ENCODE measurements at places on chromosomes 4 and X.

DNA sequence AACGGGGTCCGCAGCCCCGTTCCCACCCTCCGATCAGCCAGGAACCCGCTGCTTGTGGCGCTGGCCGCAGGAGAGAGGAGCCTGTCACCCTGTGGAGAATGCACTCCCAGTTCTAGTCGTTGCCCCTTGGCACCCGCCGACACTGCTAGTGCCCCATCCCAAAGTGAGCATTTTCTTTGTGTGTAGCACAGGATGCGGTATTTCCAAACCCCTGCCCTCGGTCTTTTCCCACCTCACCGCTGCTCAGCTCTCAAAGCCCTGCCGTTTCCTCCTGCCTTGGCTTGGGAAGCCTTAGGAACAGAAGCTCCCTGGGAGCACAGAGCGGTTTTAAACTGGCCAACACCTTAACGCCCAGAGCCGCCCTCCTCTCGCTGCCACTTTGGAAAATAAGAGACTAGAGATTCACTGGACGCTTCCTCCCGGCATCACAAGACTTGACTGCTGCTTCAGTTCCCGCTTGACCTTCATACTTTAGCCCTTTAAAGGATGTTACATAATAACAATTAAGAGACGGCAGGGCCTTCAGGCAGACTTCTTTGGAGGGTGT lies 772 bp downstream of the CYP4V2 start:
- no peak for DNase-seq

DNA sequence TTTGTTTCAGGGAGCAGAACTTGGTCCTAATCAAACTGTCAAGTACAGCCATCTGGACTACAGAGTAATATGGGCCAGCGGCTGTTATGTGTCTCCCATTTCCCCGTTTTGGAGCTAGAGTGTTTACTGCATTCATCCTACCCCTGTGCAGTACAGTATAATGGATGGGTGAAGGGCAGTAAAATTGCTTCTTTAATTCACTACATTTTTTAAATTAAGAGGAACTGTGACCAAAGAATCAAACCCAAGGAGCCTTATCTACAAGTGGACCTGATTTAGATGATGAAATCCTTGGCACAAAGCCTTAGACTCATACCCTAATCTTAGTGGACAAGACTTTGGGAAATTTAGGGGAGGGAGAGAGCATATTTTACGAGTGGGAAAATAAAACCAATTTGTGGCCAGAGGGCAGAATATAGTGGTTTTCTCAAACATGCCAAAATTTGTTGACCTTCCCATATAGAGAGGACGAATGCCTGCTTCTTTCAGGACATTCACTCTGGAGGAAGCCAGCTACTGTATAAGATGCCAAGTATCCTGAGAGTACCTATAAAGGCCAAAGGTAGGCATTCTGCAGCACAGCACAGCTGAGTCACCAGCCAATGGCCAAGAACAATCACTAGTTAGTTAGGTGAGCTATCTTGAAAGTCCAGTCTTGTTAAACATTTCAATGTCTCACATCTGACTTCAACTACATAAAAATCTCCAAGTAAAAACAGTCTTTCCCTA lies 253.8 kb upstream of the KCNIP4 start:
- DNase-seq = peak; percentile 33

GRCh38 chr4:88008122-88008742 lies 797 bp downstream of the PKD2 start:
- DNase-seq = no peak

DNA sequence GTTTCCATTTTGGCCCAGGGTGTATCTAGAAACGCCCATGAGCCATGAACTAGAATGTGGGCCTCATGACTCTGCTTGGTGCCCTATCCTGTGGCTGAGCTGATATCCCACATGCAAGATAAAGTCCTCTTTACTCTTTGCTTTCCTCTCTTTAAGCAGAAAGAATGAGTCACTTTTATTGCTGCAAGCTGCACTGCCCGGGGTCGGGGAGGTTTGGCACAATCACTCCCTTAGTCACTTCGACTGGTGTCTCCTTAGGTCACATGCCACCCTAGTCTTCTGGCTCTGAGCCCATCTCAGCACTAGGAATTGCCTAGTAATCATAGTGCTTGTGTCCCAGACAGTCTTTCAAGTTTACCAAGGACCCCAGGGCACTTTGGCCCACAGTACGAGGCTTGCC lies 75.1 kb upstream of the CXorf66 start:
- no peak for DNase-seq

DNA sequence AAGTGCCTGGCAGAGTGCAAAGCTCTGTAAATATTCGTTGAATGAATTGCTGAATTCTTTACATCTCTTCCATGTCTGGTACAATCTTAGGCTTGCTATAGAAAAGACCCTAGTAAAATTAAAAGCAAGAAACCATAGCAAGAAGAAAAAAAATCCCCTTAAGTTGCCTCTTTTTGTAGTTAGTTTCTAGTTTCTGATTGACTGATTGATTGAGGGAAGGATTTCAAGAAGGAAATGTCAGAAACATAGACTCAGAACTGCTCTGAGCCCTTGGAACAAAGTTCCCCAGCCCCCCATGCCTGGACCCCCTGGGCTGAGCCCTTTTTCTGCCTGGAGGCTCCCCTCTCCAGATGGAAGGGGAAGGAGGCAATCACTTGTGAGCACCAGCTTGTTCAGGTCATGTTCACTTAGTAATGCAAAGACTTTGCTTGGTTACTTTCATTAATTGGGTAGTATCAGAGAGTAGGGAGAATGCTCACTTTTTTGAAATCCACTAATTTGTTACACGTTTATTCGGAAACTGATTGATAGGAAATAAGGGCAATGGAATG lies 35.6 kb downstream of the DAPP1 start:
- DNase-seq = no peak

GRCh38 chrX:118455013-118455412 lies 40.6 kb upstream of the DOCK11 start:
- no peak for DNase-seq

DNA sequence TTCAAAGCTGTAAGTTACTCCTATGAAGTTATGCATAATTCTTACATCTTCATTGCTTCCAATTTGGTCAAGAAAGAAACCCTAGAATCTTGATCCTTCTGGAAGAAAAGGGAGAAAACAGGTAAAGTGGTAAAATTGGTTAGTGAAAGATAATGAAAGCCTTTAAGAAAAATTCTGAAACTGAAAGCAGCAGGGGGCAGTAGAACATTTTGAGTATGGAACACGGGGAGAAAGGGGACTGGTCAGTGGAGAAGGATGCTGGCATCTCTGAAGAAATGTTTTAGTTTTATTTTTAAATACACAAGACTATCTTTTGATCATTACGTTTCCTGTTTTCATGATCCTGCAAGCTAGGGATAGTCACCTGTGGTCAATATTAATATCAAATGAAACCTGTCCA lies 54.3 kb downstream of the SLIT2 start:
- no peak for DNase-seq

Measured in fibroblast of skin of left quadriceps (primary cell).